ENCODE measurements at places on chromosomes 7 and 10.

- no peak for DNase-seq
These were observed 260.9 kb upstream of the BMPER start for GRCh38 chr7:33644489-33644888.

GRCh38 chr7:36132012-36132411, 21.0 kb upstream of the EEPD1 start:
- no peak for DNase-seq

DNA sequence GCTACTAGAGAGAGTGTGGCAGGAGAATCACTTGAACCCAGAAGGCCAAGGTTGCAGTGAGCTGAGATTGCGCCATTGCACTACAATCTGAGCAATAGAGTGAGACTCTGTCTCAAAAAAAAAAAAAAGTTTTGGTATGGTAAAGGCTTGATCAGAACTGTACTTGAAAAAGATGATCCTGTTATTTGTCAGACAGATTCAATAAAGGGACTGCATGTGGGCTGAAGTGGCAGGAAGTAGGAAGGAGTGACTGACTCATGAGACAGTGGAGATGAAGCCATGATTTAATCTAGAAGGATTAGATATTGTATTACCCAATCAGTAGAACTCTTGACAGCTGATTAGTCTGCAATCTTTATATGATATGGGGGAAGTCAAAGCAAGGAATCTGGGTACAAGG, 2.7 kb upstream of the TMEM254 start:
- no peak for DNase-seq

DNA sequence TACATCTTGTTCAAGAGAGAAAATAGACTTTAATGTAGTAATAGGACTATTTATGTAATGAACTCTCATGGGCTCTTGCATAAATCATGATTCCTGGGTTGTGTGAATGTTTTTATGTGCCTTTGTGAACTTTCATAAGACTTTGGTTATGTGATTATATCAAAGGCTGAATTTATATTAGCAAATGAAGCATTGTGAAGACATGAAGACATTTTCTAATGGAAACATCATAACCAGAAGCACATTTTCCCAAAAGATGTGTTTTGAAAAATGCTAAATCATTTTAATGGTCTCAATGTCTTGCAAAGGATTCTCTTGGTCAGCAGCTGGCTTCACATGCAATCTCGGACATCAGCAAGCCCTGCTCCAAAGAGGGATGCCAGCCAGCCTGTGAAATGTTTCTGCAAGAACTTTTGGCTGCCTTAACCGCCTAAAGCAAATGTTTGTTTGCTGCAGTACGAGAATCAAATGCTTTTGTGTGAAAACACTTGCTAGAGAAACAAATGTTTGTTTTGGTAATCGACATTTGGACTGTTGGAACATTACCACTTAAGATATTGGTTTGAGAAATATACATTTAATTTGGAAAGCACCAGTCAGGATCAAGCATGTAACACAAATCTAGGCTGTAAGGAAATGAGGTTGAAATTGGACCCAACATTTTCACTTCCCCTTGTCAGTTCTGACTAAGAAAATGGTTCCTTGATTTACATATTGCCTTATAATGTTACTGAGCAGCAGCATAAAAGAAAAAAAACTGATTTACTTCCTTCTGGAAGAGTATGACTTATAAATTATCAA, 102.1 kb downstream of the RTKN2 start:
- no peak for DNase-seq

GRCh38 chr10:104109908-104110662, 11.9 kb upstream of the SFR1 start:
- DNase-seq = no peak

DNA sequence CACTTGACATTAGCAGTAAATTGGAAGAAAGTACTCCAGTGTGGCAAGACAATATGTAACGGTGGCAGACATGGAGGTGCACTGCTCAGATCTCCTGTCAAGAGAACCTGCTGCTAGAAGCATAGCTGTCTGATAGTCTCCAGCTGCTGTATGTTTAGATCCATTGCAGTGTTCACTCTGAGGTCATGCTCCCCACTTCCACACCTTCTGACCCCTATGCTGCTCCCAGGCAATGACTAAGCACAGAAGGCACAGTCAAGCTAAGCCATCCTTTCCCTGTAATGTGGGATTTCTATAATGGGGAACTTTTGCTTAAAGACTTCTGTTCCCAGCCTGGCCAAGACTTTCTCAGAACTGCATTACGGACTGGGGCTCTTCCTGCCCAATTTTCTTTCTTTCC, 315.8 kb downstream of the HPSE2 start:
- DNase-seq = no peak

GRCh38 chr7:120181499-120181898, 91.5 kb upstream of the KCND2 start:
- DNase-seq = no peak

GRCh38 chr7:39651265-39651664, 27.9 kb downstream of the RALA start:
- DNase-seq = no peak

GRCh38 chr10:119059557-119059956, 21.1 kb downstream of the EIF3A start:
- DNase-seq = no peak

- no peak for DNase-seq
These were observed 4.1 kb upstream of the SFR1 start for GRCh38 chr10:104117839-104118323.

DNA sequence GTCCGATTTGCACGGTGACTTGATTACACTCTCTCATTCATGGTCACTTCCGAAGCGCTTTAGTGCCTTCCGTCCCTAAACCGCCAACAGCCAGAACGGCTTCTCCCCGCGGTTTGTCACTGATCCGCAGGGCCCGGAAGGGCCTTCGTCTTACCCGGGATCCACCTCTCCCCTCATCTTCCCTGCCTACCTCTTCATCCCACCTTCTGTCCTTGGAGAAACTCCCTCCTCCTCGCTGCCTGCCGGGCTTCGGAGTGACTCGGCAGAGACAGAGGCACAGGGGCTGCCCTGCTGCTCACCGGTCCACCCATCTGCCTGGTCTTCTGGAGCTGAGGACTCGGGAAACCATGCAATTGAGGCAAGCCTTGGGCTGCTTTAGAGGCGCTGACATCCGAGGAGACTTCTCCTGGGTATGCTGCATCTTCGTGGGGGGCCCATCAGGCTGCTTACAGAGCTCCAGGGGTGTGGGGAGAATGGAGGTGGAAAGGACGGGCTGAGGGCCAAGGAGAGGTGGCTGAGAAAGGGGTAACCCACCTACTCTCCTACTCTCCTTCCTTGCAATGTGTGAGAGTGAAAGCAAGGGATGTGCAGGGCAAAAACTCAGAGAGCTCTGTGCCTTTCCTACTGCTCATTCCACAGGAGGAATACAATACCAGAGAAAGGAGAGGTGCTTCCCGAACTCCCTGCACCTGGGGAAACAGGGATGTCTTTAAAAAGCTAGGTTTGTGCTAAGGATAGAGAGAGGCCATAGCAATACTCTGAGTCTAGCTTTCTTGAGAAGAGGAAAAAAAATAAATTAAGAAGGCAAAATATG, 1.0 kb upstream of the HOXA11 start:
- no peak for DNase-seq

DNA sequence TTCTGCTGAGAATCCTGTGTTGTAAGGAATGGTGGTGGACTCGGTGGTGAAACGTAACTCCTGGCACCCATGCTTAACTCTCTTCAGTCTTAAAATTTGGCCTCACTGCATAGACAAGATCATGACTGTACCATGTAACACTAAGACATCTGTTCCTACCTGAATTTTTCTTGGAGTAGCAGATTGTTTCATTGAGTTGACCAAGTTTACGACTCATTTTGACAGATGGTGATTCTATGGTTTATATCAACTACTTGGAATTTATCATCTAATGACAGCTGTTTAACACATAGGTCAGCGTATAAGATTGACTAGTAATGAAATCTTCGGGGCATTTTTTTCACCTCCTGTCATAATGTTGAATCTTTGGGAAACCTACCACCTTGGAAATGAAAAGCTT, 184.2 kb downstream of the CELF2 start:
- DNase-seq = no peak

DNA sequence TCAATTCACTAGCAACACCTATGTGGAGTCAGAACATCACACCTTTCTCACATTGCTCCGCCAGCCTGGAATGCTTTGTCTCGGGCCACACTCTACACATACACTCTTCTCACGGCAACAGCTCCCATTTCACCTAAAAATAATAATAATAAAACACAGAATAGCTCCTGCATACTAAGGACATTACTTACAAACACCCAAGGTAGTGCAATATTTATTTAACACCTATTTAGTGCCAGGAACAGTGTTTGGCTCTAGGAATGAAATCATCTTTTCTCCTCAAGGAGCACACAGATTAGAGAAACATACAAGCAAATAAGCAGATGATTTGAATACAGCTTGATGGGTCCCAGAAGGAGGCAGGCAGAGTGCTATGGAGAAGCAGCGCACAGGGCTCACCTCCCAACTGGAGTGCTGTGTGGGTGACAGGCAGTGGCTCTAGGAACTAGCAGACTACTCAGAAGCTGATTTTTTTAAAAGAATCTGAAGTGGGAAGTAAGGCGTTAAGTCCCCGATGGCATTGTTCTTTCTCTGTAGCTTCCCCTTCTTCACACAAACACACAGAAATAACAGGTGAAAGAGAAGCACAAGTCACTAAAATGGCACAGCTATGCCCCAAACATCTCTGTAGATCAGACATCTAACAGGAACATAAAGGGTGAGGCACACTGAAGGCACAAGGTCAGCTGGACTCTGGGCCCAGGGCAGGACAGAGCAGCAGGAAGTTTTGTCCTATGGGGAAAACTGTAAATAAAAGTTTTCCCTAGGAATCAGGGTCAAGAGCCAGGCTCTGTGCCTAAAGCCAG, 16.7 kb downstream of the USP6NL start:
- DNase-seq = no peak

DNA sequence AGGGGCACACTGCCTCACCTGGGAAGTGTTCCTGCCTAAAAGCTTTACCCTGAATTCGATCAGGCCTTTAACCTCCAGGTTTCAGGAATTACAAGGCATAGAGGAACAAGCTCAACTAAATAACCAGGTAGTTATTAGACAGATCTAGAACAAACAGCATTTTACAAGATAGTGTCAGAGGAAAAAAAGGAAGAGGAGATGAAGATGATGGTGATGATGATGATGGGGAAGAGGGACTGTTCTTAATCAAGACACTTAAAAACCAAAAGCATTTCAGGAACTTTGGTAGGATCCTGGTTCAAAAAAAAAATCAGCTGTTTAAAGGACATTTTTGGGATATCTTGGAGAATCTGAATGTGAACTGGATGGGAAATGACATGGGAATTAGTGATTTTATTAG, 11.5 kb downstream of the RBM17 start:
- no peak for DNase-seq

DNA sequence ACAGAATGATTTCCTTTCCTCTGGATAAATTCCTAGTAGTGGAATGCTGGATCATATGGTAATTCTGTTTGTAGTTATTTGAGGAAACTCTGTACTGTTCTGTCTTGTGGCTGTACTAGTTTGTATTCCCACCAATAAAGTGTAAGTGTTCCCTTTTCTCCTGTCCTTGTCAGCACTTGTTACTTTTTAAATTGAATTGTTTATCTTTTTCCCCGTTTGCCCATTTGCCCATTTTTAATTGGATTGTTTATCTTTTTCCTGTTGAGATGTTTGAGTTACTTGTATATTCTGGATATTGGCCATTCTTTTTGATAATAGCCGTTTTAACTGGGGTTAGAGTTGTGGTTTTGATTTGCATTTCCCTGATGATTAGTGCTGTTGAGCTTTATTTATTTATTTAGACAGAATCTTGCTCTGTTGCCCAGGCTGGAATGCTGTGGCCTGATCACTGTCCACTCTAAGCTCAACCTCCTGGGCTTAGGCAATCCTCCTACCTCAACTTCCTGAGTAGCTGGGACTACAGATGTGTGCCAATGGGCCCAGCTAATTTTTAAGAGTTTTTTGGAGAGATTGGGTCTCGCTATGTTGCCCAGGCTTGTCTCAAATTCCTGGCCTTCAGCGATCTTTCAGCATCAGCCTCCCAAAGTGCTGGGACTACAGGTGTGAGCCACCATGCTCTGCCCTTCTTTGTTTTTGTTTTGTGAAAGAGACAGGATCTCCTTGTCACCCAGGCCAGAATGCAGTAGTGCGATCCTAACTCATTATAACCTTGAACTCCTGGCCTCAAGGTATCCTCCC, 23.0 kb downstream of the BMPR1A start:
- DNase-seq = no peak
